ENCODE measurements at places on chromosomes 6 and 20. TPM values are rescaled to one million over a fixed set of nuclear protein-coding genes. Genes with fewer than 3 reads are reported as not detected.

SEMG2 gene
- not detected for total RNA-seq

DNA sequence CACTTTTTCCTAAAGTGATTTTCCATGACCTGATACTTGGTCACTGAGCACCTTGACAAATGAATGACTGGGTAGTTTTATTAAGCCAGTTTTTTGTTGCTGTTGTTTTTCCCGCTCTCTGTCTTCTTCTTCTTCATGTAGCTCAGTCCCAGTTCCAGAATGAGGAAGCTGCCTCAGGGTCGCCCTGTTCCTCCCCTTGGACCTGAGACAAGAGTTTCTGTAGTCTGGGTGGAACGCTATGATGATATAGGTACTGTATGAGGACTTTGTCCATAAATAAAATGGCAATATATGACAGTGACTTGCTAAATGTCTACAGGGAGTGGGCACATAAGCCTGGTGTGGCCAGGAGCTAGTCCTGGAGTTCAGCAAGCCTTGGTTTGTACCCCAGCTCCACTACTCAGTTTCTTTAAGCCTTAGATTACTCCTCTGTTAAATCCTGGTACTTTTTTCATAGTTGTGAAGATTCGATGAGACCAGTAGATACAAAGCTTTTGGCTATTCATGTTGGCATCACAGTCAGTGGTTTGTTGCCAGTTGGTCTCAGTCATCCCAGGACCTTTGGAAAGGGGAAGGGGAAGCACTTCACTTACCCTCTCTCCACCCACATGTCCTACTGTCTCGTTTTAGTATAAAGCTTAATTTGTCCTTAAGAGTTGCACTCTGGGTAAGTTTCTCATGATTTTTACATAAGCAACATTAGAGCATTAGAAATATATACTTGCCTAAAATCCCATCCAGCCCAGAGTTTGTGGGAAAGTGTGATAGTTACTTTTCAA lies 11.1 kb upstream of the ADIG start:
- no peaks in the 10 kb centered on the region for H3K4me1 ChIP-seq
- no peak overlapping the region for H3K4me3 ChIP-seq
- H3K36me3 ChIP-seq = peaks cover 5% of the 10 kb centered on the region
- DNase-seq = no peak

DNA sequence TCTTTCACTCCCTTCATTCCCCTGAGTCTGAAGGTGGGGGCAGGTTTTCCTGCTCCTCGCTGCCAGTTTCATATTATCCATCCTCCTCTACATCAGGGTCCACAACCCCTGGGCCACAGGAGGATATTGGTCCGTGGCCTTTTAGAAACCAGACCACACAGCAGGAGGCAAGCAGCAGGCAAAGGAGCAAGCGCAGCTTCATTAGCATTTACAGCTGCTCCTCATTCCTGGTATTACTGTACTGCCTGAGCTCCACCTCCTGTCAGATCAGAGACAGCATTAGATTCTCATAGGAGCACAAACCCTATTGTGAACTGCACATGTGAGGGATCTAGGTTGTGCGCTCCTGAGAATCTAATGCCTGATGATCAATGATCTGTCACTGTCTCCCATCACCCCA lies 380.3 kb downstream of the ARHGAP18 start:
- H3K4me1 ChIP-seq = no peaks in the 10 kb centered on the region
- no peaks in the 10 kb centered on the region for H3K36me3 ChIP-seq
- no peak overlapping the region for H3K27ac ChIP-seq
- H3K27me3 ChIP-seq = no peaks in the 10 kb centered on the region

- no peak overlapping the region for H3K4me3 ChIP-seq
- H3K27me3 ChIP-seq = no peaks in the 10 kb centered on the region
- peaks cover 20% of the 10 kb centered on the region for H3K4me1 ChIP-seq
- H3K36me3 ChIP-seq = no peaks in the 10 kb centered on the region
- H3K27ac ChIP-seq = no peak overlapping the region
- no peak for DNase-seq
These were observed 80.6 kb downstream of the CDYL start for GRCh38 chr6:4856785-4857184.
